Hippocampal formation (tissue), 2 donors: ENCODE measurements at places on chromosomes 2 and 18.

DNA sequence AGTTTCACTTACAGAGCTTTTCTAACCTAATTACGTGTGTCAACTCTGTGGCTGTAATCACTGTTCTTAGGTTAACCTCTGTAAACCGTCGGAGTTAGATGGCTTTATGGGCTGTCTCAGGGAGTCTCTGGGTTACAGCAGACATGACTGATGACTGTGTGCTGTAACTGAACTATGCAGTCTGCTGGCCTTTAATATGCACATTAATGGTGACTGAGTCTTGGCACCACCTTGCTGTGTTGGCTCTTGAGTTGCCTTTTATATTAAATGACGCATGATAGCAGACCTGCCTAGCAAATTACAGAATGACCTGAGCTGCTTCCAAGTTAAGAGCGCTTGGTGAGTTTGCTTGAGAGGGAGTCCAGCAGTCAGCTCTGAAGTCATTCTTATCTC lies 90.1 kb downstream of the ACKR3 start:
- no peak for DNase-seq

GRCh38 chr2:39741871-39742270 lies 37.2 kb downstream of the THUMPD2 start:
- no peak for DNase-seq

DNA sequence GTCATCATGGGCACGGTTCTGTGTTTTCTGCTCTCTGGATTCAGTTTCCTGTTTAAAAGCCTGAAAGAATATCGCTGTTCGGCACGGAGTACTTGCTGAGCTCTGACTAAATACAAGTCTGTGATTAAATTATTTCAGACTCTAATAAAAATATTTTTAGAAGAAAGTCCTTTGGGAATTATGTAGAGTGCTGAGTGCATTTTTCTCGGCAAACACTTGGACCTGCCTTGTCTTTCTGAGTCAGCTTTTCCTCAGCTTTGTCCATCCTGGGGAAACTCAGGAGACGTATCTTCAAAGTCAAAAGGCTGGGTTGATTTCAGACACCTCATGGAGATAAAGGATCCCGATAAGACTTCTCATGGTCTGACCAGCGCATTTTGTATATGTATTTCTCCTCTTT lies 45.9 kb downstream of the IL1R2 start:
- DNase-seq, result no peak

GRCh38 chr2:199160081-199160480 lies 297.7 kb downstream of the SATB2 start:
- DNase-seq, result no peak

GRCh38 chr2:199819746-199820145 lies 31.2 kb downstream of the FTCDNL1 start:
- DNase-seq, result no peak

DNA sequence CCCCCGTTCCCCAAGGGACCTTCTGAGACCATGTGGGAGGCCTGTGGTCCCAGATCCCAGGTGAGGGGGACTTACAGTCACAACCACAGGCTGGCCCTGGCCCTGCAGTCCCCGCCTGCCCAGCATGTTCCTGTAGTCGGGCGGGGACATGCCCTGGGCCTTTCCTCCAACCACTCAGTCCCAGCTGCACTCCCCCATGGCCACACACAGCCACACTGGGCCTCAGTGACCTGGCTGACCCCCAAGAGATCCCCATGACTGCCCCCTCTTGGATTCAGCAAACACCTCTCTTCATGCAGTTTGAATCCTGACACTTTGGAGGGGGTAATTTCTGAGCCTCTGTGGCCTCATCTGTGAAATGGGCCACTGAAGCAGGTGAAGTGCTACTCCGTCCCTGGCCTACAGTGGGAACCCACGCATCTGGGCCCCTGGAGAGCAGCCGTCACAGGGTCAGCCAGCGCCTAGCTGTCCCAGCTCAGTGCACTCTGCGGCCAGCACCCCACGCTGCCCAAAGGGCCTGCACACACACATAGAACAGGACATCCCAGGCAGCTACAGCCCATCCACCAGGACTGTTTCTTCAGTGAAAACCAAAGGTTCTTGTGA lies 12.7 kb upstream of the ARHGEF4 start:
- no peak for DNase-seq

DNA sequence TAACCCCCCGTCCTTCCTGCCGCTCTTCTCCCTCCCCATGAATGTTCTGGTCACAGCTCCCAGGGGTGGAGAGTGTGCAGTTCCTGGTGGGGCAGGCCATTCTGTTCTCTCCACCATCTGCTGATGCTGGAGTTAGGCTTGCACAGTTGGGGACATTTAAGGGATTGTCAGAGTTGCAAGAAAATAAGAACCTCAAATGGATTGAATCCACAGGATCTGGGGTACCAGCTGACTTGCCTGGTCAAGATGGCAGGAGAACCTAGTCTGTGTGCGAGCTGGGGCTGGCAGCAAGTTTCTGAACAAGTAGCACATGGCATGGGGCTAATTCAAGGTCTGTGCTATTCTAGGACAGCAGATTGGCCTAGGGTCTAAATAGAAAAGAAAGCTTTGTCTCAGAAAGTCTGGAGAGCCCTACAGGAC lies 60.8 kb upstream of the TXNDC2 start:
- no peak for DNase-seq

DNA sequence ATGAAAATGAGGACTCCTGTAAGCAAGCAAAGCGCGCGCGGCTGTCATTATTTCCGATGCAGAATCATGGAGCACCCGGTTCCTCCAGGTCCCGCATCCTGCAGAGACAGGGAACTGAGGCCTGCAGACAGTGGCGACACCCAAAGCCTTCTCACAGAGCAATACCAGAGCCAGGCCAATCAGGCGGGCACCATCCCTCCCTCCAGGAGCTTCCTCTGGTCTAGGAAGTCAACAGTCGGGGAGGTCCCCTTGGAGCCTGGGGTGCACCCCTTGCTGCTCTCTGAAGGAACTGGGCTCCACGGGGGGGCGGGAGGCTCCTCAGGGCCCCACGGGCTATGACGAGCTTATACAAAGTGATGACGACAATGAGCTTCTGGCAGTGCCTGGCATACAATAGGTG lies 60.3 kb upstream of the HPCAL1 start:
- no peak for DNase-seq

- no peak for DNase-seq
Observed at GRCh38 chr2:220226546-220226945, 599.1 kb downstream of the SLC4A3 start.

DNA sequence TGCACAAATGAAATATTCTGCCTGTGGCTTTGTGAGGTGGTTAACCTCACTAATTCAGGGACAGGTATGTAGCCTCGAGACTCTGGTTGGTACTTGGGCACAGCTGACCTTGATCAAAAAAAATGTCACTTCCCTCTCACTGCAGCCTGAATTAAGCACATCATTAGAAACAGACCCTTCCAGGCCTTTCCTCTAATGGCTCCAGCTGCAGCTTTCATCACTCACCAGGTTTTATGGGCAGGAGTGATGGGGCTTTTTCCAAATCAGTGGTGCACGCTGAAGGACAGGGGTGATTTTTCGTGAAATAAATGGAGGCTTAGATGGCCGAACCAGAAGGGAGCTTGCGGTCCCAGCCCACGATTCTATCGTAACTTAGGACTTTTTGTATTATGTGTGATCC lies 213.0 kb upstream of the RAB12 start:
- DNase-seq, result no peak

- DNase-seq, result peak; percentile 16
Observed at GRCh38 chr2:25960920-25961319, 21.4 kb downstream of the KIF3C start.

- DNase-seq, result no peak
Observed at GRCh38 chr18:10455726-10456453, 1.5 kb downstream of the APCDD1 start.

GRCh38 chr2:208935531-208935930 lies 488.3 kb upstream of the MAP2 start:
- DNase-seq, result no peak

GRCh38 chr2:63587814-63588384 lies 378 bp downstream of the WDPCP start:
- DNase-seq, result no peak

- DNase-seq, result no peak
Observed at GRCh38 chr2:165500001-165500400, 30.5 kb downstream of the CSRNP3 start.

DNA sequence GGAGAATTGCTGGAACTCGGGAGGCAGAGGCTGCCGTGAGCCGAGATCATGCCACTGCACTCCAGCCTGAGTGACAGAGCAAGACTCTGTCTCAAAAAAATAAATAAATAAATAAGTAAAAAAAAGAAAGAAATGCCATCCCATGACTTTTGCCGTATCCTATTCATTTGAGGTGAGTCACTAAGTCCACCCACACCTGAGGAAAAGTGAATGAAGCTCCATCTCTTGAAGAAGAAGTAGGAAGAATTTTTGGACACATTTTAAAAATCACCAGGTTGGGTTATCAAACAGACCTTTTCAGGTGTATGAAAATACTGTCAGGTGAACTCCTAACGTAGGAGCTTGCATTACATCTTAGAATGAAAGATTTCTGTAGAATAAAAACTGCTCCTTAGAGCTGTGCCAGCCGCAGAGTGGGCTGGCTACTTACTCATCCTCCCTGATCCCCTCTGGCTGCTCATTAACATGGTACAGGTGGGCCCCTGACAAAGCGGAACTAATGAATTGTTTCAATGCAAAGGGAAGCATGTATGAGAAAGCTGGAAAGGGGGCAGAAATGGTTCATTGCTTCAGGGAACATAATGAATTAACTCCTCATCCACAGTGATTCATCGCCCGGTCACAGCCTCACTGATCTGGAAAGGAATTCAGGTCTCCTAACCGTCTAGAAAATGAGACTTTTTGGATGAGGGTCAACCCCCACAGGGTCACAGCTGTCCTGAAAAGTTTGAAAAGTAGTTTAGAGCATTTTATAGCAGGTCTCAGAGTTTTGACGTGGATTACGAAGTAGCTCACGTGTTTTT lies 191.4 kb downstream of the SPP2 start:
- no peak for DNase-seq

GRCh38 chr2:20317197-20317596 lies 33.4 kb downstream of the PUM2 start:
- no peak for DNase-seq

- no peak for DNase-seq
Observed at GRCh38 chr18:34153711-34154110, 71.0 kb downstream of the NOL4 start.

DNA sequence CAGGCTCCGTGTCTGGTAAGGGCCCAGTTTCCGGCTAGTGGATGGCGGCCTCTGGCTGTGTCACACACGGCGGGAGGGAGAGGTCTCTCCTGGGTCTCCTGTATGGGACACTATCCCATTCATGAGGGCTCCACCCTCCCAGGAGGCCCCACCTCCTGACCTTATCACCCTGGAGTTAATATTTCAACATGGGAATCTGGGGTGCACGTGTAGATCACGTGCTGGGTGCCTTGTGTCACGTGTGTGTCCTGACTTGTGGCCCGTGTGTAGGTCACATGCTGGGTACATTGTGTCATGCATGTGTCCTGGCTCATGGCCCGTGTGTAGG lies 9.9 kb downstream of the NEU4 start:
- DNase-seq, result no peak

- no peak for DNase-seq
Observed at GRCh38 chr2:170817093-170818035, 677 bp downstream of the GAD1 start.

- DNase-seq, result no peak
Observed at GRCh38 chr2:210128961-210129360, 42.2 kb downstream of the KANSL1L start.

DNA sequence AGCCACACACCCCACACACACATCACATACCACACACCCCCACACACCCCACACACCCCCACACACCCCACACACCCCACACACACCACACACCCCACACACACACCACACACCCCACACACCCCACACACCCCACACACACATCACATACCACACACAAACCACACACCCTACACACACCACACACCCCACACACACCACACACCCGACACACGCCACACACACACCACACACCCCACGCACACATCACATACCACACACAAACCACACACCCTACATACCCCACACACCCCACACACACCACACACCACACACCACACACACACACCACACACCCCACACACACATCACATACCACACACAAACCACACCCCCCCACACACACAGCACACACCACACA lies 22.4 kb downstream of the TWIST2 start:
- DNase-seq, result no peak

DNA sequence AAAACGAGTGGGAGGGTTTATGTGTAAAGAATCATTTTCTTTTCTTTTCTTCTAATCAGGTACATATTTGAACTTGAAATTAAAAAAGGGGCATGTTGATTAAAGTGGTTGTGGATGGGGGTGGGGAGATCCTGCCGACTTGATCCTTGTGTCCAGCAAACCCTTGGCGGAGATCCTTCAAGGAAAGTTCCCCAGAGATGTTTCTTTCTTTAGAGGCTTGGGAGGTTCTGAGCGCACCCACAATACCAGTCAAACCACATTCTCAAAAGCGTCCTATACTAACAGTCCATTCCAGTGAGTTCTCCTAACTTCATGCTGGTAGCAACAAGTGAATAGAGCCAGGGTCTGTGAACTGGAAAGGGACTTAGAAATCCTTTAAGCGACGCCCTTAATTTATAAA lies 49.2 kb downstream of the MYCN start:
- no peak for DNase-seq

DNA sequence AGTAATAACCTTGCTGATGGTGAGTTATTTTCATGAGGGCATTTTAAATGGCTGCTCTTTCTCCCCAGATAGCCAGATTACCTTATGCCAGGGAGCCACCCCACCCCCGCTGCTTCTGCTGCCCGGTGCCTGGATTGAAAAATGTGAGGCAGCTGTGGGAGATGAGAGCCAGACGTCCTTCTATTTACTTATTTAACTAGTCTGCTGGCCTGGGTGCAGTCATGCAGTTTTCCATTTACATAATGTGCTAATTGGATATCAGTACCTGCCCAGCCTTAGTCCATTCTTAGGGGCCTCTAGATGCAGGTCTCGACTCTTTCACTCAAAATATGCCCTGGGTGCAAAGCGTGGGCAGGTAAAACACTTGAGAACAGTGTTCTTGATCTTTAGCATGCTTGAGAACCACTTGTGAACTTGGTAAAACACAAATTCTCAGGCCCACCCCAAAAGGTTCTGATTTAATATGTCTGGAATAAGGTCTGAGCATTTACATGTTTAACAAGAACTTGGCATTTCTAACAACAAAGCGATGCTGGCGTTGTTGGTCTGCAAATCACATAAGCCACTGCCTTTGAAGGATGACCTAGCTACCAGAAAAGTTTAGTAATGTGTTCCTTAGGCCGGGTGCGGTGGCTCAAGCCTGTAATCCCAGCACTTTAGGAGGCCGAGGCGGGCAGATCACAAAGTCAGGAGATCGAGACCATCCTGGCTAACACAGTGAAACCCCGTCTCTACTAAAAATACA lies 154.3 kb downstream of the NRP2 start:
- DNase-seq, result no peak

GRCh38 chr2:190607657-190608357 lies 41.1 kb upstream of the NAB1 start:
- DNase-seq, result no peak
